AG04450 (cell line): ENCODE measurements at places on chromosomes 11 and 22.

- DNase-seq = no peak
Measured at GRCh38 chr22:30033137-30033536, 47.1 kb upstream of the HORMAD2 start.

GRCh38 chr11:111836721-111837120, 34.7 kb downstream of the ALG9 start:
- DNase-seq = no peak

- DNase-seq = no peak
Measured at GRCh38 chr11:62062223-62062861, 61.5 kb upstream of the INCENP start.

- no peak for DNase-seq
Measured at GRCh38 chr11:93646399-93646798, 15.1 kb upstream of the CEP295 start.

GRCh38 chr22:35630387-35630793, 13.3 kb upstream of the MB start:
- DNase-seq = peak; percentile 30

DNA sequence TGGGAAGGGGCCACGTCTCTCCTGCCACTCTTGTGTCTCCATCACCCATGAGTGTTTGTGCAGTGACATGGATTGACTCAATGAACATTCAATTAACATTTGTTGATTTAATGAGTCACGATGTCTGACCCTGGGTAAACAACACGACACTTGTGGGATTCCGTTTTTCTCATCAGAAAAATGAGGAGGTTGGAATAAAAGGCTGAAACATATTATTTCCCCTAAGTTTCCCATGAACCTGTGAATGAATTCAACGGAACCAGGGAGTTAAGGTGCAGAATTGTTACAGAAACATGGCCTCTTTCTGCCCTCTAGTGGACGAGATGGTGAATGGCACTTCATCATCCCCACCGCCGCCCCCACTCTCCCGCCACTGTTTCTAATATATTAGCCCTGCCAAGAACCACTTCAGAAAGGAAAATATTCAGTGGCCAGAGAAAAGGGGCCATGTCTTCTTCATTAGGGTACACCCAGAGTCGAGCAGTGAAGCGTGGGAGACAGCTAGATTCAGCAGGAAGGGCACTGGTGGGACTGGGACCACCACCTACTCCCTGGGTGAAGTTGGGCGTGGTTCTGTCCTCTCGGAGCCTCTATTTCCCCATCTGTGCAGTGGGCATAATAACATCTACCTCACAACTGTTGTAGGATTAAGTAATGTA, 46.3 kb upstream of the SYT13 start:
- no peak for DNase-seq
